ENCODE measurements at places on chromosomes 4 and X.

GRCh38 chr4:124943938-124944337 lies 231.4 kb upstream of the ANKRD50 start:
- no peak for DNase-seq

- DNase-seq, result no peak
Observed at GRCh38 chr4:78880874-78881492, 58.3 kb downstream of the PAQR3 start.

DNA sequence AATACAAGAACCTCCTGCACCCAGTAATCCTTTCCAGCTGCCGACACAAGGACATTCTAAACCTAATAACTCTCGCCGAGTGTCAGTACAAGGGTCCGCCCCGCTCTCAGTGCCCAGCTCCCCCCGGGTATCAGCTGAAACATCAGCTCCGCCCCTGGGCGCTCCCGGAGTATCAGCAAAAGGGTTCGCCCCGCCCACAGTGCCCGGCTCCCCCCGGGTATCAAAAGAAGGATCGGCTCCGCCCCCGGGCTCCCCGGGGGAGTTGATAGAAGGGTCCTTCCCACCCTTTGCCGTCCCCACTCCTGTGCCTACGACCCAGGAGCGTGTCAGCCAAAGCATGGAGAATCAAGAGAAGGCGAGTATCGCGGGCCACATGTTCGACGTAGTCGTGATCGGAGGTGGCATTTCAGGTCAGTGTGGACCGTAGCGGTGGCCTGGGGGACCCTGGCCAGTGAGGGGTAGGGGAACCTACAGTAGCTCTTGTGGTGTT lies at the start of gene MAOA:
MAOA (plus strand) TSS at position 295 of the 490 bp plus-strand sequence; CDS start at position 338, 43 bp downstream.
- no peak for DNase-seq

- DNase-seq, result no peak
Observed at GRCh38 chrX:138917781-138918180, 206.3 kb upstream of the FGF13 start.

DNA sequence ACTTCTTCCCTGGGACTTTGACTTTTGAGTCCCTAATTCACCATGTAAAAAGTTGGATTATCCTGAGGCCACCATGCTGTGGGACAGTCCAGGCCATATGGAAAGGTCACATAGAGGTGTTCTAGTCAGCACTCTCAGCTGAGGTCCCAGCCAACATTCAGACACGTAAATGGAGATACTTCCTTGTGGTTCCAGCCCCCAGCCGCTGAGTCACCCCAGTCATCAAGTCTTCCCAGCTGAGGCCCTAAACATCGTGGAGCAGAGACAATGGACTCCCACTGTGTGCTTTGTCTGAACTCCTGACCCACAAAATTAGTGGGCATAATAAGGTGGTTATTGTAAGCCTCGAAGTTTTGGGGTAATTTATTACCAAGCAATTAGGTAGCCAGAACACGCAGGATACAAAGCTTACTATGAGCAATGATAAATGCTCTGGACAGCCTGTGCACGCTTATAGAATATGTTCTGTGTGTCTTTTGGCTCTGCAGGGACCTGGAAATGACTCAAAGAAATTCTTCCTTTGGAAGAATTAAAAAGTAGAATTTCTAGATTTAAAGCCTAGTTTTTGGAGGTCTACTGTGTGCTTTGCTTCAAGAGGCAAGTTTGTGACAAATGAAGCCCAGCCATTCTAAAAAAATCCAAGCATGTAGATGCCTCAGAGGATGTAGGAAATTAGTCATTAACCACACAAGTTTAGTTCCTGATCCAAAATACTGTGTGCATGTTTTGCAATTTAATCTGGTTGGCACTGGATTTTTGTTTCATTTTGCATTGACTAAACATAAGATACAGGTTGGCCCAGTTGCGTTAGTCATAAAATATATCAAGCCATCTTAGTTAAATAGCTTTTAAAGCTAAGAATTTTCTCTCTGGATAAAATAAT lies 33.2 kb upstream of the SLC9A7 start:
- DNase-seq, result no peak

Measured in stimulated activated CD8-positive, alpha-beta memory T cell treated with anti-CD3 and anti-CD28 coated beads, Interleukin-15, amount 100 ng/mL, for 48 hours (primary cell).